NCI-H187 treated with DMSO at 0.1 percent for 48 hours (cell line): ENCODE measurements at places on chromosomes 16 and 17.

DNA sequence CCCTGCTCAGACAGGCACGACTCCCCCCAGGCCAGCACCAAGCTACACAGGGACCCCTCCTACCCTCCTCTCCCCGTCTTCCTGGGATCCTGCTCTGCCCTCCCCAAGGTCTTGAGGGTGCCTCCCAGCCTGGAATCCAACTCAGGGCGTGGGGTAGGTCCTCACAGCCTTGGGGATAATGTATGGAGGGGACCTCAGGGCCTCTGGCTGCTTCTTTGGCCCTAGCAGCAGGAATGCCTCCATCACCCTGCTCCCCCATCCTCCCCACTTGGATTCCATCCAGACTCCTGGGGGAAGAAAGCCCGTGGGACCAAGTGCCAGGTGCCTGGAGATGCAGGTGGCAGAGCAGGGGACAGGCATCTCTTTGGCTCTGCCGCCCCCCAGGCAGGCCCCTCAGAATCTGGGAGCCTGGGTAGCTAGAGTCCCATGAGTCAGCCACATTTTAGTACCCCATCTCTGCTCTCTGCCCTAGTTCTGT is 10.7 kb upstream of the STAC2 start:
- DNase-seq, result no peak

GRCh38 chr16:62077998-62078397 is 41.8 kb upstream of the CDH8 start:
- no peak for DNase-seq

- no peak for DNase-seq
Measured at GRCh38 chr17:31492880-31493655, 101.6 kb downstream of the RAB11FIP4 start.

DNA sequence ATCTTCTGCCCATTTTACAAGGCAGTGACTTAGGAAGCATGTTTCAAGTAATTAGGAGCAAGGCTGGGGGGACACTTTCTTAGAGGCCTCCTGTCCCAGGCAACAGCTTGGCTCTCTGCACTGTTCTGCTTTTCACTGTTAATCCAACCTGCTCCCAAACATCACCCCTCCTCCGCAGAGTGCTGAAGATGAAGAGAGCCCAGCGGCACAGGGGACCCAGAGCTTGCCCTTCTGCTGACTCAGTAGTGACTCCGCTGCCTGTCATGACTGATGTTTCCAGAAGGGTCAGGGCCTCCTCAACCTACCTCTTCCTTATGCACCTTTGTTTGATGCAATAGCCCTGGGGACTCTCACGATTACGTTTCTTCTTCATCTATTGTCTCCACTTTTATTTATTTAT is 38.9 kb upstream of the NDRG4 start:
- DNase-seq, result no peak

- no peak for DNase-seq
Measured at GRCh38 chr16:8877894-8878522, 4.1 kb upstream of the LITAFD start.

DNA sequence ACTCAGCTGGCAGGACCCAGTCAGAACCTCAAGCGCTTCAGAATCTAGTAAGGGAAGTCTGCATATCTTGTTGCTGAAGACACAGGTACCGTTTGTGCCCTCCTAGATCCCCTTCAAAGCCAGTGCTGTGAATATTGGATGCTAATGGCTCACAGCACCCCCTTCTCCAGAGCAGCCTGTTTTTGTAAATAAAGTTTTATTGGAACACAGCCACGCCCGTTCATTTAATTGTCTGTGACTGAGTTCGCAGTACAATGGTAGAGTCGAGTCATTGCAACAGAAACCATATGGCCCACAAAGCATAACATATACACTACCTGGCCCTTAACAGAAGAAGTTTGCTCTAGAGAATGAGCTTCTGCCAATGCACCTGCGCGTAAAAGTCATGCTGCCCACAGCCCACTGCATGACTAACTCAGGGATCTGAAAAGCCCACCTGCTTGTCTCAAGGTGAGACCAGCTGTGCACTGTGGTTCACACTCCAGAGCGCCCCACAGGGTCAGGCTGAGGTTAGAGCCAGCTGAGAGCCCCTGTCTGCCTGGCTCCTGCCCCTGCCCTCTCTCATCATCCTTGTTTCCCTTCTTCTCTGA is 48.8 kb downstream of the AIPL1 start:
- no peak for DNase-seq

DNA sequence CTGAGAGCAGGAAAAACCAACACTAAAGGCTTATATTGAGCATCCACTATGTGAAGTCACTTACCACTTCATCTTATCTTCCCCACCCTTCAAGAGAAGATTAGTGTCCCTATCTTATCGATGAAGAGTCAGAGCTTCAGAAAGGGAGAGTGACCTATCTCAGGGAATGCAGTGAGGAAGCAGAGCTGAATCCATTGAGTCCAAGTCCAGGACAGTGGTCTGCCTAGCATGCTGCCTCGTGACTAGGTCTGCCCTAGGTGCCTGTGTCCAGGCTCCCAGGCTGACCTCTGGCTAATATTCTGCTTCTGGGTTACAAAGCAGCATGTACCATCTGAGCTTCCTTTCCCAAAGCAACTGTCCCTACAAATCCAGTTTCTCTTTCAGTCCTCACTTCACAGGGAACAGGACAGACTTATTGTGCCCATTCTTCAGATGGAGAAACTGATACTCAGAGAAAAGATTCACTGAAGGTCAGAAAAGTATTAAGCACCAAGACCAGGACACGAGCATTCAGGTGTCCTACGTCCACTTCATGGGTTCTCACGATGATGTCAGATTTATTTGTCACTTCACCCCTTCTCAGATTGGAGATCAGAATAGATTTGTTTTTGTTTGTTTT is 13.3 kb upstream of the FZD2 start:
- DNase-seq, result no peak

GRCh38 chr16:64892835-64893785 is 228.8 kb downstream of the CDH11 start:
- no peak for DNase-seq

DNA sequence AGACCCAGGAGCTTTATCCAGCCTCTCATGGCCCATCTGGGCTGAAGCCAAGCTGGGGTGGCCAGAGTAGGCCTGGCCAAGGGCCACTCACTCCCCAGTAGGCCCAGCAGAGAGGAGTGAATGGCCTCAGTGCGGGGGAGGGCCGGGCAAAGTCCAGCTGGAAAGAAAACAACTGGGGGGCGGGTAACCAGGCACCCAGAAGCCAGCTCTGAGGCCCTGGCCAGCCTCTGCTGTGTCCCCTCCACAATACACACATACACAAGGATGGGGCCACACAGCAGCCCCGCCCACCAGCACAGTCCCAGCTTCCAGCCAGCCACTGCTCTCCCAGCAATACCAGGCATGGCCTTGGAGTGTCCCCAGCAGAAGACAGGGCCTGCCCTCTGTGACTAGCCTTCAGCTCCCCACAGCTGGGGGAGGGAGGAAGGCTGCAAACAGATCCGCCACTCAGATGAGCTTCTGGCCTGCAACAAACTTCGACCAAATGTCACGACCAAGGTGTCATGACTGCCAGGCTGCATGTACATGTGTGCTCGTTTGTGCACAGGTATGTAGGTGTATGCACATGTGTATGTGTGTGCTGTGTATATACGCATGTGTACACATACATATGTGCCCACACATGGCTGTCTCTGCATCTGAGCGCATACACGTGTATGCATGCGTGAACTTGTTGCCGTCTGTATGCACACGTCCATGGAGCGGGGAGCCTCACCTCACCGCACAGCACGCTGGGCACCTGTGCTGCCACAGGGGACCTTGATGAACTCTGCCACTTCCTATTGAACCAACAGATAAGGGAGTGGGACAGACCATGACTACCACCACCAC is 5.0 kb downstream of the CARHSP1 start:
- no peak for DNase-seq

GRCh38 chr17:830950-831349 is 48.8 kb downstream of the MRM3 start:
- no peak for DNase-seq

DNA sequence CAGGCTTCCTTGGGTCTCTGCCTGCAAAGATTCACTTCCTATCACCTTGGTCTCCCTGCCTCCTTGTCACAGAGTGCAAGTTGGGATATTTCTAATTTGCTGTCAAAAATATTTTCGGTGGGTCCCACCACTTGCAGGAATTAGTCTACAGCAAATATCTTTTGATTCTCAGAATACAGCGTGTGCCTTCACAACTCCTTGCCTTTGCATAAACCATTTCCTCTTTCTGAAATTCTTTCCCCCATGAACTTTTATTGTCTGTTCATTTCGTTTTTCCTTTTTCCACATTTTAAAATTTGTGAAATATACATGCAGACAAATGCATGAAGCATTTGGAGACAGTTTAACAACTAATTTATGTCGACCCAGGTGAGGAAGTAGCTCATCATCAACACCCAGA is 60.0 kb downstream of the HS3ST3B1 start:
- DNase-seq, result no peak

DNA sequence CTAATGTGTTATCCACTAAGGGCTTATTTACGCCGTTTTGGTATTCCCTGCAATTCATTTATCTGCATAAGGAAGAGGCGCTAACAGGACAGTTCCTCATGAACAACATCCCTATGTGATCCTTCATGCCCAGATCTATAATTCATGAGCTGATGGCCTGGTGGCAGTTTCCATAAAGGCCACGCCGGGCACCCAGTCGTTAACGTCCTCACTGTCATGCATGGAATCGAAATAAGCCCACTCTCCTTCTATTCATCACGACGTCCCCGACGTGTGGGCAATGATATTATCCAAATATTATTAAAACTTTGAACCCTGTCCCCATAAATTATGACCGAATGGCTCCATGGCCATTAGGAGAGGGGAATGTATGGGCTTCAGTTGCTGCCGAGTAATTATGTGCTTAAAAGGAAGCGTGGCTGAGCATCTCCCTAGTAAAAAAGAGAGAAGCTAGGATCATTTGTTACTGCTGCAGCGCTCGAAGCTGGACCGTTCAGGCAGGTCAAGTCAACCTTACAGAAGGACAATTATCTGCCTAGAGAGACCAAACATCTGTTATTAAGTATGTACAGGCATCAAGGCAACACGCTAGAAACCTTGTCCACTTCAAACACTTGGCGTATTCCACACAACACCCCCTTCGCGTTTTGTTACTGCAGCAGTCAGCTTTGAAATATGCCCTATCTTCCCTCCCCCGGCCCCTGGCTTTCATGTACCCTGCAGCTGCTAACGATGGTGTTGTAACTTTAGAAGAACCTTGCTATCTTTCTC is 94.0 kb upstream of the SALL1 start:
- no peak for DNase-seq

DNA sequence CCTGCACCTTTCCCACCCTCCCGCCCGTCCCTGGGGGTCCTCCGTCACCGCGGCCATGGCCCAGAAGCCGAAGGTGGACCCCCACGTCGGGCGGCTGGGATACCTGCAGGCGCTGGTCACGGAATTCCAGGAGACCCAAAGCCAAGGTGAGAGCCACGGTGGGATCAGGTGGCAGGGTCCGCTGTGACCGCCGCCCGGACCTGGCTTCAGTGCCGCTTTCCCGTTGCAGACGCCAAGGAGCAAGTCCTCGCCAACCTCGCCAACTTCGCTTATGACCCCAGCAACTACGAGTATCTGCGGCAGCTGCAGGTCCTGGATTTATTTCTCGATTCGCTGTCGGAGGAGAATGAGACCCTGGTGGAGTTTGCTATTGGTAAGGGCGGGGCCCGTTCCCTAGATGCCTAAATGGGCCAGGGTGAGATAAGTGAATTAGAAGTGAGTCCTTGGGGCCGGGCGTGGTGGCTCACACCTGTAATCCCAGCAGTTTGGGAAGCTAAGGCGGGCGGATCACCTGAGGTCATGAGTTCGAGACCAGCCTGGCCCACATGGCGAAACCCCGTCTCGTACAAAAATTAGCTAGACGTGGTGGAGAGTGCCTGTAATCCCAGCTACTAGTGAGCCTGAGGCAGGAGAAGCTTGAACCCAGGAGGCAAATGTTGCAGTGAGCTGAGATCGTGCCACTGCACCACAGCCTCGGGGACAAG is 617 bp downstream of the ARMC7 start:
- no peak for DNase-seq

- no peak for DNase-seq
Measured at GRCh38 chr16:82281544-82281943, 111.5 kb upstream of the MPHOSPH6 start.

GRCh38 chr16:12095275-12096156 is 119.0 kb downstream of the SNX29 start:
- no peak for DNase-seq

DNA sequence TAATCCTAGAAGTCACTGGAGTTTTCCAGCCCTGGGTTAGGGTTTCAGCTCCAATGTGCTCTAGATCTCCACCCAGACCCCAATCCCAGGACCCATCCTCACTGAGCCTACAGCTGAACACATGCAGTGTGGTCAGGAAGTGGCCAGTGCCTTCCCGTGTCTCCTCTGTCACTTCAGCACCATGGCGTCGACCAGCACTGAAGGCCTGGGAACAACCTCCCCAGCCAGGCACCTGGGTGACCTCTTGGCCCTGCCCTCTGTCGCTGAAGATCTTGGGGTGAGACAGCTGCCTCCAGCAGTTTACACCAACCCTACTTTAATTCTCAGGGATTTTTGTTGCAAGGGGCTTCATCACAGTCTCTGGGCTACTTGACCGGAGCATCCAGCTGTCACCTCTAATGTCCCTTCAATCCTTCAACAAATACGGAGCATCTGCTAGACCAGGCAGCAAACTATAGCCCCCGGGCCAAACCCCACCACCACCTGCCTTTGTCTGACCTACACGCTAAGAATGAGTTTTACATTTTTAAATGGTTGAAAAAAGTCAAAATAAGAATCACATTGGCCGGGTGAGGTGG is 18.0 kb upstream of the GSG1L start:
- no peak for DNase-seq

DNA sequence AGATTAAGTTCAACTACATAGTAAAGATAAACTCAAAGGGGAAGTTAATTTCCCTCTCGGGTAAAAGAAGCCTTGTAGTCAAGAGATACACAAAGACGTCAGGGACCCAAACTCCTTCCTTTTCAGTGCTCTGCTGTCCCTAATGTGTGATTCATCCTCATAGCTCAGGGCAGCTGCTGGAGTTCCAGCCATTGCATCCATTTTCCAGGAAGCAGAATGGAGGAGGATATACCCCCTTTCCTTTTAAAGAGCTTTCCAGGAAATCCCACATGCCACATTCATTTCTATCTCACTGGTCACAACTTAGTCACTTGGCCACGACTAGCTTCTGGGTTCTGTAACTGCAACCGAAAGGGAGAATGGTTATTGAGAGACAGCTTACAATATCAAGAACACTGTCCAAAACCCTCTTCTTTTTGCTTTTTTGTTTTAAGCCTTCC is 95.3 kb downstream of the SOCS1 start:
- DNase-seq, result no peak

DNA sequence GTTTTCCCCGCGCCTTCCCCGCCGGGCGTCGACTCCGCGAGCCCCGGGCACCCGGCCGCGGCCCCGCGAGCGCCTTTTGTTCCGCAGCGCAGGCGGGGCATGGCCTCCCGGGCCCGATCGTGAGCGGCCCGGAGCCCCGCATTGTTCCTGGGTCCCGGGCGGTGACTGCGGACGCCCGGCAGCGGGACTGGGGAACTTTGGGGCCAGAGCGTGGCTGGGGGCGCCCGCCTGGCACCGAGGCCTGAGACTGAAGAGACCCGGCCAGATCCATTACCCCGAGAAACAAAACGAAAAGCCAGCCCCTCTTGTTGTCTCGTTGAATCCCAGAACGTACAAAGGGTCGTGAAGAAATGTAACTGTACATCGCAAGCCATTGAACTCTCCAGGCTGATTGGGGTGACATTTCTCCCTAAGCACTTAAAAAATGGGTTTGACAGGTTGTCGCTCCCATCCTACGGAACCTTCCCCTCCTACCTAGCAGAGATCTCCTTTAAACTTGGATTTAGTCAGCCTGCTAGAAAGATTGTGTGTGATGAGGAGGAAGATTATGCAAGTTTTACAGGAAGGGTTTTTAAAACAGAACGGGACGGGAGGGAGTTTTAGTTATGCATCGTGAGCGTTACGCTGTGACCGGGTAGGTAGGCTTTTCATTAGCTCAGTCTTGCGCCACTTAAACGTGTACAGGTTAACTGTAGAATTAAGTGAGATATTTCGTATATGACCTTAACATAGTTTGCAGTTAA is 825 bp downstream of the METTL9 start:
- no peak for DNase-seq
